Renal cortical epithelial cell (primary cell): ENCODE measurements at places on chromosomes 7 and 10. TPM values are rescaled to one million over a fixed set of nuclear protein-coding genes. Genes with fewer than 3 reads are reported as not detected.

CCL24 gene
- total RNA-seq: not detected in 2 replicates

ANKRD61 gene
- total RNA-seq: 0.15 TPM in 1 of 2 replicates, not detected in the other

DNA sequence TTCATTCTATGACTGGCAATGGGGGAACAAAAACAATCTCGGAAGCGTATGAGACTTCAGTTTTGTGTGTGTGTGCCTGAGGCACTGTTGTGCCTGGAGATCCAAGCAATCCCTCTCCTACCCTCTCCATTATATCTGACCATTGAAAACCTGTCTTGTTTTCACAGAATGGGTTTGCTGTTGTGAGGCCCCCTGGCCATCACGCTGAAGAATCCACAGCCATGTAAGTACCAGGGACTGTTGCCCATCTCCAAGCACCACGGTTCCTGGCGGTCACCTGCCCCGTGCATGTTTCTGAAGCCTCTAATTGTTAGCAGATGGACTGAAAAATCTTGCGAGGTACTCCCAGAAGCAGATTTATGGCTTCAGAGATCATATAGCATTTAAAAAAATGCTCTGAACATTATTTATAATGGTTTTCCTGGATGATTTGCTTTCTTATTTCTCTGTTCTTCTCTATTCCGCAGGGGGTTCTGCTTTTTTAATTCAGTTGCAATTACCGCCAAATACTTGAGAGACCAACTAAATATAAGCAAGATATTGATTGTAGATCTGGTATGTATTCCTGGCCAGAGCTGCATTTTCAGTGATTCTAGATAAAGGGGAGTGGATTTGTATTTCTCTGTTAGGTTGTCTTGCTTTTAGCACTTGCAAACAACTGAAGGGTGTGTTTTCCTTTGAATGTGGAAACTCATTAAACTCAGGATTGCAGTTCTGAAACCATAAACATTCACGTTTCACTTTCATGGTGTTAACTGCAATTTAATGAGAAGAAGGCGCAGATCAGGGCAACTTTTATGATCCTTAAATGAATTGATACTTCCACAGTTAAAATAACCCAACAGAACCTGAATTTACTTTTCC is 288.2 kb downstream of the TWIST1 start:
- DNase-seq: no peak

GRCh38 chr10:130844310-130844709 is 467.2 kb downstream of the TCERG1L start:
- no peak for DNase-seq

- DNase-seq: no peak
Observed at GRCh38 chr10:92688573-92688926, 1.2 kb upstream of the HHEX start.
